ENCODE measurements at places on chromosomes 16 and 17.

GRCh38 chr17:8837563-8838075 lies 29.9 kb downstream of the PIK3R6 start:
- DNase-seq, result no peak

DNA sequence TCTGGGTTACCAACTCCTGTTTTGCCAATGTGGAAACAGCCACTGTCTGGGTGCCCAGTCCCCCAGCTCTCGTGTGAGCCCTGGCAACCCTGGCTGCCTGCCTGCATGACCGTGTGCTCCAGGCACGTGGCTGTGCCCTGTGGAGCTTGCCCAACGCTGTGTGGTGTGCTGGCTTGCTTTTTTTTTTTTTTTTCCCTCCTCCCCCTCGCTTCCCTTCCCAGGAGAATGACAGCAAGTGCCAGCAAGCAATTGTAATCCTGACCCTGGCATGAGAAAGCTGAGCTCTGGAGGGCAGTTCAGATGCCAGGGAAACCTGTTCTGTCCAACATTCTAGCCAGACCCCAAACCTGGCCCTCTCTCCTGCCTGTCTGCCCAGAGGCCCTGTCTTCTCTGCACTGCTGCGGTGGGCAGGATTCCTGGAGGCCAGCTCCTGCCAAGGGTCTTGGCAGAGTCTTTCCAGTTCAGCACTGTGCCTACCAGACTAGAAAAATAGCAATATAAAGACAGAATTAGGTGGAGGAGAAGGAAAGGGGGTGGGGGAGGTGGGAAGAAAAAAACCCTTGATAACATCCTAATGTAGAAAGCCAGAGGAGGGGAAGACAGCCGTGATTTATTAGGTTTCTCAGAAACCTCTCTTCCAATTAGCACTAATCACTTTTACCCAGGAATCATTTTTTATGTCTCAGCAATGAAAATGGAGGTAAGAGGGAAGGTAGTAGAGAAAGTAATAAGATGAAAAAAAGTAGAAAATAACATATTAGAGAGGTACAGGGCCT lies 9.0 kb downstream of the HLF start:
- no peak for DNase-seq

DNA sequence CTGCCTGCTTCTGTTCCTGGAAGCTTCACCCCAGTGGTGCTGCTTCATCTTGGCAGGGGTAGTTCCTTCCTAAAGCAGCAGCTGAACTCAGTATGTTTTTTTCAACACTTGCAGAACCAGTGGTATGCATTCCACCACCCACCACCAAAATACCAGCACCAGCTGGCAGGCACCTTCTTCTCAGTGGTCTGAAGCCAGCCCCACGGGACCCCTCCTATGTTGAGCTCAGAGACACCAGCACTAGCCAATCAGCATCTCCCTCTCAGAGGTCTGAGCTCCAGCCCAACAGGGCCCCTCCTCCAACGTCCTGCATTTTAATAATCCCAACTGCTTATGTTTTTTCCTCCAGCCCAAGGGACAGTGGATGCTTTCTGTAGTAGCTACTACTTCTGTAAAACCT lies 299.6 kb upstream of the CCL2 start:
- no peak for DNase-seq

DNA sequence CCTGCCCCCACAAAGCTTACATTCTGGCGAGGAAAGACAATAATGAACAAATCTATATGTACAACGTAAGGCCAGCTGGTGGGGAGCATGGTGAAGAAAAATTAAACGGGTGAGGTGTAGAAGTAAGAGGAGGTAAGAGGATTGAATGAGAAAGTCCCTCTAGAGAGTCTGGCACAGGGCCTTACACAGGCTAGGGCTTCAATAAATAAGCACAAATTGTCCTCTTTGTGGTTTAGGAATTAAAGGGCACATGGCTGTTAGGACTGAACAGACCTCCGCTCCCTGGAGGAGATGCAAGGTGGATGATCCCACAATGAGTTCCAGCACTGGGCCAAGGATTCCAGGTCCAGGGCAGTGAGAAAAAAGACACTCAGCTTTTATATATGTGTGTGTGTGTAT lies 43.1 kb upstream of the HAPSTR1 start:
- no peak for DNase-seq

GRCh38 chr16:4868026-4868425 lies 20.7 kb downstream of the UBN1 start:
- DNase-seq, result no peak

DNA sequence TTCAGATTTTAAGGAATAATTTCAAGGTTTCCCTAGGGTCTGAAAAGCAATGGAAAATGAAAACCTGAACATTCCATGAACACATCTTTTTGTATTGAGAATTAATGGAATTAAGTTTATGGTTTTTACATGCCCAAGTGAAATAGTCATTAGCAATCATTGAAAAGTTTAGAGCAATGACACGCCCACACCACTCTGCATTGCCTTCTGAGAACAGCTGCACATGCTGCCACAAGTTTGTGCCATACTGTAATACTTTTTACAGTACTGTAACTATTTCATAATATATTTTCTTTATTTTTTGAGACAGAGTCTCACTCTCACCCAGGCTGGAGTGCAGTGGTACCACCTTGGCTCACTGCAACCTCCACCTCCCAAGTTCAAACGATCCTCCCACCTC lies 345.2 kb upstream of the PMFBP1 start:
- no peak for DNase-seq

DNA sequence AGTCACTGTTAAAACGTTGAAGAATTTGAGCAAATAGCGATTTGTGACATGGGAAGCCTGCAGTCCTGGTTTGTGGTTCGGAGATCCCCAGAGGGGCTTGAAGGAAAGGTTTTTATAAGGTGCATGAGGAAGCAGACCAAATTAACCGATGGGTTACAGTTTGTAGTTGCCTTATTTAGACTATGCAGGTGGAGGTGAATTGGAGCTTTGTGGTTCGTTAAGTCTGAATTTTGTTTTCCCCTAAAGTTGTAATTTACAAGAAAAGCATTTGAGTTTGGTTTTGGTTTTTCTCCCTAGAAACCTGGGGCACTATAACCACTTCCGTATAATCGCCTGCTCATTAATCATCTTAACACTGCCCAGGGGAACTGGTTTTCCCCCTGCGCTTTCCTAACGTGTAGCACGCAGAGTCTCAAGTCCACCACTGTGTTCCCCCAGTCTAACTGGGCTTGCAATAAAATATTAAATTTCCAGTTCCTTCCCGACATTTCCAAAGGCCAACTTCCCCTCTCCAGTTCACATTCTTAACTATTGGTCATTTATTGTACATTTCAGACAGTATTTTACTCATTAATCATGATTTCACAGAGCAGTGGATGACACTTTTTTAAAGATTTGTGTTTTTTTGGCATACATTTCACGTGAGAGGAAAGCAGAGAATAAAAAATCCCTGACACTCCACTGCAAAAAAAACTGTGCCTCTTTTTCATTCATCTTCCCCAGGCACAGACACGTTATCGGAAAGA lies 932 bp downstream of the ZNF267 start:
- DNase-seq, result peak; percentile 1

DNA sequence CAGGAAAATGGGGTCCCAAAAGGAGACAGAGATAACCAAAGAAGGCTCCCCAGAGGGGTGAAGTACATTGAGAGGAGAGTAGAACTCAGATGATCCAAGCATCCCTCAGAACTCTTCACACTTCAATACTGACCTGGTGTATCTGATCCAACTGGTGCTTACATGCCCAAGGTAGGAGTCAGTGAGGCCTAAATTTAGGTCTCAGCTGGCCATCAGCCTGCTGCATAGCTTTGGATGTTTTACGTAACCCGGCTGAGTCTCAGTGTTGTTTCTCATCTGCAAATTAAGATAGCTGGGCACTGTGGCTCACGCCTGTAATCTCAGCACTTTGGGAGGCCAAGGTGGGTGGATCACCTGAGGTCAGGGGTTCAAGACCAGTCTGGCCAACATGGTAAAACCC lies 11.6 kb upstream of the GOSR2 start:
- DNase-seq, result no peak

- DNase-seq, result no peak
Measured at GRCh38 chr17:53101706-53102105, 721.0 kb upstream of the KIF2B start.
